Hematopoietic multipotent progenitor cell treated with erythropoietin and hydrocortisone succinate and interleukin-3 and kit ligand, for 6 days (in vitro differentiated cells): ENCODE measurements at places on chromosomes 7 and 10.

DNA sequence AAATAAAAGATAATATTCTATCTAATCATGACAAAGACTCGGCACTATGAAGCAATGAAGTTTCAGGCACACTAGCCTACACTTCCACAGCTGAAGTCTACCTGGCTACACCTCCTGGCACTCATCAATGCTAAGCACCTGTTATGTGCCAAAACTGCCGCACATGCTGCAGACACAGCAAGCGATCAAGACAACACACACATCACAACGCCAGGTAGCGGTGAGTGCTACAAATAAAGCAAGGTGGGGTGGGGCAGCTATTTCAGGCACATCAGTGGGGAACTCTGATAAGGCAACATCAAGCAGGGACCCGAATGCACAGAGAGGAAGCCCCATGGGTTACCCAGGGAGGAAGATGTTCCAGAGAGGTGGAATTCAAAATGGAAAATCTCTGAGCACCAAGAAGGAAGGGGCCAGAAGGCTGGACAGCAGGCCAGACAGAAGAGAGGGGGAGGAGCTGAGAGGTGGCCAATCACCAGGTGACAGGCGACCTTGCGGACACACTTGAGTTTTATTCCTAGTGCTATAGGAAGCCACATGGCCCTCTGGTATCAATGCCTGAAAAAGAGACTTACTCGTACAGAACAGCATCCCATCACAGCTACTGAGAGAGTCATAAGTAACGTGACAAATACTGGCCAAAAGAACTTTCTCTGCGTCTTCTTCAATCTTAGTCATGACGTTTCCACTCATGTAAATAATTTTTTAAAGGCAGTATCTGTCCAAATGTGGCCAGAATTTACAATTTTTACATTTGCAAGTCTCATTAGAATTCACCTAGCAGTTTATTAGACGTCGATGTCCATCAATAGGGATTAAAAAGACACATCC lies 8.0 kb downstream of the PSAP start:
- DNase-seq, result no peak

- no peak for DNase-seq
These were observed 234.3 kb upstream of the MBL2 start for GRCh38 chr10:53006663-53007526.

DNA sequence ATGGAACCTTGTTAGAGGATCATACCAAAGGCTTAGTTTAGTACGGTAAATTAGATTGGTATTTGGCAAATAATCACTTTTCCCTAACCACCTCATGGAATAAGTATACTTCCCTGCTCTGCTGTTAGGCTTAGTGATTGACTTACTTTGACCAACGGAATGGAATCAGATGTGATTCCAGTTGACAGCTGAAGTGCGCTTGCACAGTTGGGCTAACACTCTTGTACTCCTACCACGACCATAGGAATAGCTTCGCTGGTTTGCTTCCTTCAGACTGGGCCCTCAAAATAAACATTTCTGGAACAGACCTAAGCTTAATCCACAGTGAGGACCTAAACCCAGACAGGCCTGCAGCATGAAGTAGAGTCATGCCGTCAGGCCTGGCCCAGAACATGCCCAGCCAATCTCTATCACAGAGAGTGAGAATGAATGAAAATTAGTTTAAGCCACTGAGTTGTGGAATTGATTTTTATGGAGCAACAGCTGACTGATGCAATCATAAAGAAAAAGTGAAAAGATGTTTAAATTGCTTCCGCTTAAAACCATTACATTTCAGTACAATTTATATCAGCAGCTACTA lies 122.3 kb downstream of the DOCK4 start:
- DNase-seq, result no peak

DNA sequence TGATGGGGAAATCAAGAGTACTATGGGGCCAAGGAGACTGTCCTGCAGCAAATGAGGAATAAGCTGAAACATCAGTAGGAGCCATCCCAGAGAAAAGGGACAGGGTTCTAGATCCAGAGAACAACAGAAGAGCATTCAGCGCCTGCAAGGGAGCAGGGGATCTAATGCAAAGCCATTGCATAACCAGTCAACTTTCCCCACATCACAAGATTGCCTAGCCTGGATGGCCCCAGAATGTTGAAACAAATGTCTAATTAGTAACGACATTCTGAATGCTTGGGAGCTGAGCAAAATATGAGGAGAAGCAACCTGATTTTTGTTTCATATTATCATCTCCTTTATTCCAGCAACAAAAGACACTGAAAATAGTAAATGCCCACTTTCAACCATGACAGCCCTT lies 2.7 kb upstream of the MPP7 start:
- no peak for DNase-seq

- DNase-seq, result no peak
These were observed 994 bp upstream of the LRGUK start for GRCh38 chr7:134126146-134126545.

DNA sequence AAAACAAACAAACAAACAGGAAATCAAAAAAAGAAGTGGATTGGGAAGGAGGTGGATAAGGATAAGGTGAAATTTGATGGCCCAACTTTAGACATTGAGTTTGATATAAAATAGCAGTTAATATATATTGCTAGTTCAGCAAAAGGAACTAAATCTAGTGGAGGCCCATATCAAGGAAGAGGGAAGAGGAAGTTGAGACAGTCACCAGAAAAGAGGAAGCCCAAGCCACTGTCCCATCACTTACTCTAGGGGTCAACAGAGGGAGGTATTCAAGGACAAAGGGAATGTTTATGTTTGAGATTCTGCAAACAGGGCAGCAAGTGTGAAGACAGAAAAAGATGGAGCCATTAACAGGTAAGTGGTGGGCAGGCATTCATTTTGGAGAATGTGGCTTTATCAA lies 3.7 kb downstream of the LAMTOR4 start:
- peak; percentile 57 for DNase-seq

GRCh38 chr10:94362360-94363250 lies at the start of gene NOC3L:
Gene NOC3L, minus strand, starts transcription at chr10:94362939. Its CDS starts 101 bp downstream, at chr10:94362838.
- peak; percentile 97 for DNase-seq

DNA sequence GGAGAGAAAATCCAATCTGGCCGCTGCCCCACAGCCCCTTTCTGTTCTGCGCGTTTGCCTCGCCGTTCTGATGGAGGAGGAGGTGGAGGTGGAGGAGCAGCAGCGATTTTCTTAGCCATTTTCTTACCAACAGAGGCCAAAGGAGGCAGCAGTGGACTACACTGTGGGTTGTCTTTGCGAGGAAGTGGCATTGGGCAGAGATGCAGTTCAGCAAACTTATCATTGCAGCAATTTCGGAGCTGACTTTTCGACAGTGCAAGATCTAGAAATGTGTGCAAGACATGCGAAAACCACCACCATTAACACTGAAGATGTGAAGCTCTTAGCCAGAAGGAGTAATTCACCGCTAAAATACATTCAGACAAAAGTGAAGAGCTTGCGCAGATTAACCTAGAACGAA lies 1.9 kb upstream of the ARL4A start:
- peak; percentile 71 for DNase-seq

GRCh38 chr7:27994639-27995038 lies 186.0 kb downstream of the JAZF1 start:
- DNase-seq, result no peak

GRCh38 chr7:112223310-112223709 lies 16.8 kb downstream of the ZNF277 start:
- no peak for DNase-seq

- no peak for DNase-seq
These were observed 161.6 kb upstream of the KMT2E start for GRCh38 chr7:104852386-104852785.
